NCI-H187 (cell line): ENCODE measurements at places on chromosomes 3 and 15.

DNA sequence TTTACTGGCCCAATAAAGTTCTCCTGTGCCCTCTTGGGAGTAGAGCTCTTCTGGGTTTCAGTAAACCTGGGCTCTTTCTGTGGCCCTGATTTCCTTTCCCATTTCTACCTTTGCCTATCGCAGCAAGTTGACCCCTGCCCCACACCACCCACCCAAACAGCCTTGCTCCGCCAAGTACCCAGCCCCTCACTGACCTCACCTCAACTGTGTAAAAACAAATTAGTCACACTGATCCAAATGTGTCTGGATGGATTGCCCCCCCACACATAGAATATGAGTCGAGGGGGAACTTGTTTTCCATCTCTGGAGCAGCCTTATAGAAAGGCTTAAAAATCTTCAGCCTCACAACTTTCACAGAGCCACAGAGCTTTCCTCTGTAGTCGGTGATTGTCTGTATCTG, 28.6 kb upstream of the VEPH1 start:
- no peak for DNase-seq

GRCh38 chr3:8938021-8938420, 25.3 kb downstream of the RAD18 start:
- DNase-seq, result no peak

DNA sequence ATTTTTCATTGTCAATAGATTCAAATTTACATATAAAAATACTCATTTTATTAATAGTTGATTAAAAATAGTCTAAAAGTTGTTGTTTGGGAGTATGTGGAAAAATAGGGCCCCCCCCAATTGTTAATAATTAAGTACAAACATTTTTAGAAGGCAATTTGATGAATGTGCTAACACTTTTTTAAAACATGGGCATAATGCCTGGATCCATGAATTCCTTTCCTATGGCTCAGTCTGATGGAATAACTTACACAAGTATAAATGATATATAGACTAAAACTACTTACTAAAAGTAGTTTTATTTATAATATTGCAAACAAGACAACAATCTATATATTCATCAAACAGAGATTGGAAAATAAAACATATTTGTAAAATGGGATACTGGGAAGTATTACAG, 247.2 kb upstream of the LRRN1 start:
- no peak for DNase-seq

- DNase-seq, result peak; percentile 9
Measured at GRCh38 chr3:178558637-178559036, 22.4 kb downstream of the KCNMB2 start.

DNA sequence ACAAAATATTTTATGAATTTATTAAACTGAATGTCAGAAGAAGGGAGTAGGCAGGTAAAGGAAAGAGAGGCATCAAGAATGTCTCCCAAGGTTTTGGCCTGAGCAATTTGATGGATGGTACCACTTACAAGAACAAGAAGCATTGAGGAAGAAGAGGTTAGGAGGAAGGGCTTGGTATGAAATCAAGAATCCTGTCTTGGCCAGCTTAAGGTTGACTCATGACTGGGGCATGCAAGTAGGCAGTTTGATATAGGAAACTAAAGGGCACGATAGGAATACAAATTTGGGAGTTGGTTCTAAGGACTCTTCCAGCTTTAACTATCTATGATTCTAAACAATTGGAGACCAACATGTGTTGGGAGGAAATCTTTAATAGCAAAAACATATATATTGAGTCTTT, 79.1 kb downstream of the NTRK3 start:
- DNase-seq, result no peak

DNA sequence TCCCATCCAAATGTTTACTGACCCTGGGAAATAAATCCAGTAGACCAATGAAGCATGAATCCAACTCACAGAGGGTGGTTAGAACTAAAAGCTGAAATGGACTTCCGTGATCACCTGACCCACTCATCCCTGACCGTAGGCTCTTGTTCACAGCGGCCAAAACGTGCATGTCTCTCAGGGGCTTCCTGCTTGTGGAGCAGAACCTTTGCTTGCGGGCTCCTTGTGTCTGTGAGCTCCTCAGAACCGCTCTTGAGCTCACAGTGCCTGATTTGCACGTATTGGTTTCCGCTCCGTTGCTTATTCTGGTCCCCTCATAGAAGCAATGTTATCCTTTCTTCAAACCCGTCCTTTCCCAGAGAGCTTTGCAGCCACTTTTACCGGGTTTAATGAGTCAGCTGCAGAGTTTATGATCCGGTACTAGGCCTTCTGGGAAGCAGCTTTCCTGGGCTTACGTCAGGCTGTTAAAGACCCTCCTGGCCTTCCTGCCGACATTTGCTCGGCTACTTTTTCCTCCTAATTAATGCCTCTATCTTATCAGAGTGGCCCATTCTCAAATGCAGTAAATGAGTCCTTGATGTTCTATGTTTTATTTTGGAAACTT, 35.4 kb downstream of the LIPC start:
- DNase-seq, result peak; percentile 60

DNA sequence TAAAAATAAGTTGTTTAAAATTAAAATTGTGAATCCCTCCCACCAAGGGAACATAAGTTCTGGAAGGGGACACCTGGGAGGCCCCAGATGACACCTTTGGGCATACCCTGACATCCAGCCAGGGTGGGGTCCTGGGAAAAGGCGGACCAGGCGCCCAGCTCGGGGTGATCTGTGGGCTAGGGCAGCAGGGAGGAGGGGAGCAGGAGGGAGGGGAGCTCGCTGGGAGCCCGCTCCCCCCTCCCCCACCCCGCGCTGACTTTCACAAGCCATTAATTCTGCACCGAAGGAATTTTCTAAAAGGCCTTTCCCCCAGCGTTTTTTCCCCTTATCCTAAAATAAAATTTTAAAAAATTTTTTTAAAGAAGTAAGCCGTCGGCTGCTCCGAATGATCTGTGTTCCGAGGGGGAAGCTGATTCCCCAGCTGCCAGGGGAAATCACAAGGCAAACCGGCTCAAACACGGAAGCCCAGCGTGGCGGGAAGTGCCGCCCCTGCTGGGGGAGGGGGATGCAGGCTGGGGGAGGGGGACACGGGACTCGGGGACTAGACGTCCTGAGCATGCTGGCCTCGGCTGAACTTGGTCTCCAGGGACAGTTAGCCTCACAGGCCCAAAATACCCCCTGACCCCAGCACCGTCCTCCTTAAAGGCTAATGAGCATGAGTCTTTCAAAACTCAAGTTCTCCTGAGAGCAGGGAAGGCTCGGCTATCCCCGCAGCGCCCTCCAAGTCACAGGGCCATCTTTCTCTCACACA, 13.9 kb downstream of the PLXND1 start:
- DNase-seq, result no peak

DNA sequence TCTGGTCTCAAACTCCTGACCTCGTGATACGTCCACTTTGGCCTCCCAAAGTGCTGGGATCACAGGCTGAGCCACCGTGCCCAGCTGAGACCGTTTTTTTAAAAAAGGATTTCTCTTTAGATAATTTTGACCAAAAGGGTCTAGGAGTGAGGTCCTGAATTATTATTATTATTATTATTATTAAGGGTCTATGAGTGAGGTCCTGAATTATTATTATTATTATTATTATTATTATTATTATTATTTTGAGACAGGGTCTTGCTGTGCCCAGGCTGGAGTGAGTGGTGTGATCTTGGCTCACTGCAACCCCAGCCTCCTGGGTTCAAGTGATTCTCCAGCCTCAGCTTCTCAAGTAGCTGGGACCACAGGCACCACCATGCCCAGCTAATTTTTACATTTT, 20.6 kb upstream of the ARID3B start:
- no peak for DNase-seq

DNA sequence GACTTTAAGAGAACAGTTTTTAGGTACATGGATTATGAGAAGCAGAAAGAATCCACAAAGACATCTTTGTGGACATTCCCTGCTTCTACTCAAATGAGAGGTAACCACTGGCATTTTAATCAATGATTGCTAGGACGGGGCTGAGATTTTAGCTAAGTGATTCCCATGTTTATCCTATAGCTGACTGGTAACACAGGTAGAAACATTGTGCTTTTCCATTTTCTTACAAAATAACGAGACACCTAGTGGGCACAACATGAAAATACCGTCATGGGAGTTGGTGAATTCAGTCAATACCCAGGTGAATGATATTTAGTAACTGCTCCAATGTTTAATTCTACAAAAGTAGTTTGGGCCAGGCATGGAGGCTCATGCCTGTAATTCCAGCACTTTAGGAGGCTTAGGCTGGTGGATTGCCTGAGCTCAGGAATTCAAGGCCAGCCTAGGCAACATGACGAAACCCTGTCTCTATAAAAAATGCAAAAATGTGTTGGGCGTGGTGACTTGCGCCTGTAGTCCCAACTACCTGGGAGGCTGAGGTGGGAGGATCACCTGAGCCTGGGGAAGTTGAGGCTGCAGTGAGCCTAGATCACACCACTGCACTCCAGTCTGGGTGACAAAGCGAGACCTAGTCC, 37.2 kb upstream of the DENND4A start:
- no peak for DNase-seq

- DNase-seq, result no peak
Measured at GRCh38 chr3:42894698-42895579, 11.0 kb upstream of the ZNF662 start.

GRCh38 chr15:75663931-75664421, 16.3 kb downstream of the SNX33 start:
- no peak for DNase-seq

GRCh38 chr3:148711981-148712666, 14.4 kb downstream of the AGTR1 start:
- no peak for DNase-seq

- no peak for DNase-seq
Measured at GRCh38 chr3:188149587-188149986, 4.4 kb upstream of the LPP start.

GRCh38 chr15:66905954-66906353, 159.4 kb upstream of the SMAD3 start:
- no peak for DNase-seq

DNA sequence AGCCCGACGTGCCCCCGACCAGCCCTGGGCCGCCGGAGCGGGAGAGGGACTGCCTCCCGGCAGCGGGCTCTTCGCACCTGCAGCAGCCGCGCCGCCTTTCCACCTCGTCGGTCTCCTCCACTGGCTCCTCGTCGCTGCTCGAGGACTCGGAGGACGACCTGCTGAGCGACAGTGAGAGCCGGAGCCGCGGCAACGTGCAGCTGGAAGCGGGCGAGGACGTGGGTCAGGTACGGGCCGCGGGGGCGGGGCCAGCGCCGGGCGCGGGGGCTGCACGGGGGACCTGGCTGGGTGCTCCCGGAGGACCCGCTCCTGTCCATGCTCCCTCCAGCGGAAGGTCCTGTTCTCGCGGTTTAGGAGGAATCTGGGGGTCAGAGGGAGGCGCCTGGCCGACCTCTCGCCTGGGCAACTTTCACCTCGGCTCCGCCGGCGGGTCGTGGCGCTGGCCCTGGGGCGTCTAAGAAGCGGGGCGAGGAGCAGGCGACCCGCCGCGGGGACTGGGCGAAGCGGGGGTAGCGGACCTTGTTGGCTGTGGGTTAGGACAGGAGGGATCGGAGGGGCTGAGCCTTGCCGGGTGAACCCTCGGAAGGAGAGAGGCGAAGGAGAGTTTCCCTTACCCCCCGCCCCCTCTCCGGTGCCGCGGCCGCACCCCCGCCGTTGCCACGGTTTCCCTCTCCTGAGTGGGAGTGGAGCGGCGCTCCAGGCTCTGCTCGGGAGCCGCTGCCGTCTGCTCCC, 682 bp downstream of the ITPKA start:
- DNase-seq, result no peak

DNA sequence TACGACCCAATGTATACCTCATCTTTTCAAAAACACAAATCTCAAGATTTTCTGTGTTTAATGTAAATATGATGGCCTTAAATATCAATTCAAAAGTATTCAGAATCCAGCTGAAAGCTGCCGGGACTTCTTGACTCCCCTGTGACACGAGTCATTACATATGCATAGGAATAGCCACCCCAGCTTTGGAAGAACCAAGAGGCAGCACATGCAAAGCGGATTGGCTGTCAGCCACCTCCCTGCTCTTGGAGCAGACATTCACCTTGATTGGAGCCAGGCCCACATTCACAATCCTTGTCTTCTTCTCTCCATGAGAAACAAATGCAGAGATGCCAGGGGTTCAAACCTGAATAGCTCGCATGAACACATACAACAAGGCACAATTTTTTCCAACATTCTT, 10.8 kb upstream of the CAV3 start:
- DNase-seq, result no peak

- DNase-seq, result no peak
Measured at GRCh38 chr15:95227235-95227634, 995.9 kb downstream of the MCTP2 start.

DNA sequence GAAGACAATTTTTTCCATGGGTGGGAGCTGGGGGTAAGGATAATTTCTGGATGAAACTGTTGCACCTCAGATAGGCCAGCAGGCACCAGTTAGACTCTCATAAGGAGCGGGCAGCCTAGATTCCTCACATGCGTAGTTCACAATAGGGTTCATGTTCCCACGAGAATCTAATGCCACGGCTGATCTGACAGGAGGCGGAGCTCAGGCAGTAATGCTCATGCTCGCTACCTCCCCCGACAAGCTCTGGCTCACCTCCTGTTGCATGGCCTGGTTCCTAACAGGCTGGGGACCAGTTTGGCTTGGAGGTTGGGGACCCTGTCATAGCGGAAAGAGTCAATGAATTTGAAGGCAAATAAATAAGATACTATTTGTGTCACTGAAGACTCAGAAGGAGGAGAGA, 105.5 kb downstream of the PLD1 start:
- DNase-seq, result no peak

DNA sequence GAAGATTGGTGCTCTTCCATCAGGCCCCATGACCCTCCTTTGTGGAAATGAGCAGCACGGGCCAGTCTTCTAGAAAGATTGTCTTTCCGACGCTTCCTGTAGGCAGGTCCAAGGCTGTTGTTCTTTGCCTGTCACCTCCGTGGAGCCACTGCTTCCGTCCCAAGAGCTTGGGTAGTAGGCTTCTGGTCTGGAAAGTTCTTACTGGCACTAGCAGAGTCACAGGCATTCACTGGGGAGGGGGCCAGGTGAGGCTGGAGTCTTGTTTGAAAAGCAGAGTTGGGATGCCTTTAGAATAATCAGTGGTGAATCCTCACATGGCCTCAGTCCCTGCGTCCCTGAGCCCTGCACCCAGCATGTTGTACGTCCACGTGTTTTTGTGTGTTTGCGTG, 76.2 kb upstream of the ADPGK start:
- no peak for DNase-seq

- no peak for DNase-seq
Measured at GRCh38 chr3:11009898-11010297, 17.4 kb downstream of the SLC6A1 start.

GRCh38 chr15:73717802-73718201, 33.6 kb downstream of the CD276 start:
- no peak for DNase-seq

- no peak for DNase-seq
Measured at GRCh38 chr15:43492266-43492665, 690 bp downstream of the TP53BP1 start.

DNA sequence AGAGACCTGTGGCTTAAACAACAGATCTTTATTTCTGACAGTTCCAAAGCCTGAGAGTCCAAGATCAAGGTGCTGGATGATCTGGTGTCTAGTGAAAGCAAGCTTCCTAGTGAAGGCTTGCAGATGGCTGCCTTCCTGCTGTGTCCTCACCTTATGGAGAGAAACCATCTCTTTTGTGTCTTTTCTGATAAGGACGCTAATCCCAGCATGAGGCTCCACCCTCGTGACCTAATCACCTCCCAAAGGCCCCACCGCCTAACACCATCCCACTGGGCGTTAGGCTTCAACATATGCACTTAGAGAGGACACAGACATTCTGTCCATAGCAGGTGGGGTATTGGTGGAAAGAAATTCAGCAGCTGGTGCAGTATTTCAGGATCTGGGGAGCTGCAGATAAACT, 19.8 kb upstream of the LYSMD4 start:
- DNase-seq, result no peak

GRCh38 chr3:111967068-111967467, 11.8 kb upstream of the ABHD10 start:
- no peak for DNase-seq
